ENCODE measurements at places on chromosomes 12 and 14.

GRCh38 chr14:84273181-84273580, 1256.8 kb upstream of the FLRT2 start:
- no peak for DNase-seq

- no peak for DNase-seq
Observed at GRCh38 chr12:93322784-93323183, 54.9 kb upstream of the NUDT4 start.

GRCh38 chr12:3974883-3975282, 101.7 kb upstream of the PARP11 start:
- DNase-seq: no peak

DNA sequence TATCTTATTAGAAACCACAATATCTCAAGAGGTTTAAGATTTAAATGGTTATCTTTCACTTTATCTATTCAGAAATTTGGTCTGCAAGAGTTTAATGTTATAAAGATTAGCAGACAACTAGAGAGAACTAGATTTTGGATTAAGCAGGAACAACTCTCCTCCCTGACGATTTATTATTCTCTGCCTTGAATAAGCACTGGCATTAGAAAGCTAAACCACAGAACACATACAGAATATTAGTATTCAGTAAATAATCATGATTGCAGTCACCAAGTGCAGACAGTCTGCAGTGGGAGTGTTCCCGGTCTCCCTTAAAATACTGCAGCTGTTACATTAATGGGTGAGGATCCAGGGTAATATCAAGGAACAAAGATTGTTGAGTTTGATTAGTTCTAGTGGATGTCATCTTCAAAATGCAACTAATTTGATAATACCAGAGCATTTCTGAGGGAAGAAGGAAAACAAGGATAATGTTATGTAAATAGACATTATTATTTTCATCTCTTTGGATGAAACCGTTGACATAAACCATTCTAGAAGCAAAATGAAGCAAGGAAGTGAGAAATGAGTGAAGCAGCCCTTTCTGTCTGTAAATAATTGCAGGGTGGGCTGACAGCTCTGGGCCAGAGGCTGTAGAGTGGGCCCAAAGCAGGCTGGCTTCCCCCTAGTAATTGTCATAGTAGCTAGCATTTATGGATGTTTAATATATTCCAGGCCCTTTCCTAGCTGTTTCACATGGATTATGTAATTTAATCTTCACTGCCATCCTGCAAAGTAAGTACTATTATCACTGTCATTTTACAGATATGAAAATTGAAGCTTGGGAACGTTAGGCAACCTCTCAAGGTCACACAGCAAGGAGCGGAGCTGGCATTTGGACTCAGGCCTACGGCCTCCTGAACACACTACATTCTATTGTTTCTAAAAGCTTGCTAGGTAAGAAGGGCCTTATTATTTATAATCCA, 79.4 kb downstream of the DYRK2 start:
- no peak for DNase-seq

DNA sequence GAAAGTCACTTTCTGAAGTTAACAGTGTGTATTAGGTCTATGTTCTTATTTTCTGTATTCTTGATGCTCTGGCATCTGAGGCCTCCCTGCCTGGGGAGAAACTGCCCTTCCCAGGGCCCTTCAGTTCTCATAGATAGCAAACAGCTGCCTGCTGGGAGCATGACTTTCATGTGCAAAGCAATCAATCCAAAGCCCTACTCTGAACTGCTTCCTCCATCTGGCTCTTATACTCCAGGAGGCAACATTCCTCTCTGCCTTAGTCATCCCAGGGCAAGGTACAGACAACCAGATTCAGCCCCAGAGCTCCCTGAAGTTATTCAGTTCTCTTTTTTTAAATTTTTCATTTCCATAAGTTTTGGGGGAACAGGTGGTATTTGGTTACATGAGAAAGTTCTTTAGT, 41.7 kb upstream of the RIN3 start:
- DNase-seq: no peak

DNA sequence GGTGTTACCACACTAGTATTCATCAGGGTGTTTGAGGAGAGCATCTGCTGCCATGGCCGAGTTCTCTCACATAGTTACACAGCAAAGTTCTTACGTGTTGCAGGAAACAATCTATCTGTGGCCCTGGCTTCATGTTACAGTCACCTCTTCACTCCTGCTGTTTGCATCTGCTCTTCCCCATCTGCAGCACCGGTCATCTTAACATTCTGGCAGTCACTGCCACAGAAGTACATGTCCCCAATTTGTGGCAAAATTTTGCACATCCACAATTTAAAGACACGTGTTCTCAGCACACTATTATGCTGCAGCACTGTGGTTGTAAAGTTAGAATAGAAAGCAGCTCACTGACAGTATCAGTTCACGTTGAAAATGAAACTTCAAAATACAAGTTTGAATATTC, 23.2 kb downstream of the MAPK1IP1L start:
- no peak for DNase-seq

DNA sequence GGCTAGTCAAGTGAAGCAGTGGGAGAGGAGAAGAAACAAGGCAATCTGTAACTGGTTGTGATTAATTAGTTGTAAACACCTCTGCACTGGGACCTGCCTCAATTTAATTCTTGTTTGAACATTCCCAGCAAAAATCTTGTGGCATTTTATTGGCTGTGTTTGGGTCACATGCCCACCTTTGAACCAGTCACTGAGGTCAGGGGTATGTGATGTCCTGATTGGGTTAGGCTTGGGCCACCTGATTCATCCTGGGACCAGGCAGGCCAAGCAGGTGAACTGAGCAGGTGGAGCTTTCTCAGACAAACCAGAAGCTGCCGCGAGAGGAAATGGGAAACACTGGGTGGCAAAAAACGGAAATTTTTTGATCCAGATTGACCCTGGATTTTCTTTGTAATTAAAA, 72.5 kb downstream of the NEDD1 start:
- DNase-seq: no peak

DNA sequence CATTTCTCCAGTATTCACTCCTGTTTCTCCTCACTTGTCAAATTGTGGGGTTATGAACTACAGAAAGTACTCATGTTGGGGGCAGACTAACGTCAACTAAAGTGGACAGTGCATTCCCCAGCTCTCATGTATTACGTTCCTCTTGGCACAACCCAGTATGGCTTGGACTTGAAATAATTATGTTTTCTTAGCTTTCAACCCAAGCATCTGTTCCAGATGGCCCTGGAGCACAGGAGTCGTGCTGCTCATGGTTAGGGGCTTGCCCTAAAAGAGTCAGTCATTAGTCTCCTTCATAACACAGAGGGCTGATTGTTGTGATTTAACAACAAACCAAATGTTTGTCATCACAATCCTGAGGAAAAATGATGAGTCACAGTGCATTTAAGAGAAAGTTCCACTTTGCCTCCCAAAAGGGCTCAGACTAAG, 154.4 kb downstream of the RPAP3 start:
- DNase-seq: no peak

- DNase-seq: no peak
Observed at GRCh38 chr14:92175811-92176210, 54.0 kb downstream of the CPSF2 start.

GRCh38 chr12:39852346-39852745, 232.7 kb upstream of the ABCD2 start:
- DNase-seq: no peak

- DNase-seq: no peak
Observed at GRCh38 chr12:23576372-23576771, 373.1 kb downstream of the SOX5 start.

- DNase-seq: no peak
Observed at GRCh38 chr12:97555547-97556187, 93.1 kb downstream of the RMST start.

DNA sequence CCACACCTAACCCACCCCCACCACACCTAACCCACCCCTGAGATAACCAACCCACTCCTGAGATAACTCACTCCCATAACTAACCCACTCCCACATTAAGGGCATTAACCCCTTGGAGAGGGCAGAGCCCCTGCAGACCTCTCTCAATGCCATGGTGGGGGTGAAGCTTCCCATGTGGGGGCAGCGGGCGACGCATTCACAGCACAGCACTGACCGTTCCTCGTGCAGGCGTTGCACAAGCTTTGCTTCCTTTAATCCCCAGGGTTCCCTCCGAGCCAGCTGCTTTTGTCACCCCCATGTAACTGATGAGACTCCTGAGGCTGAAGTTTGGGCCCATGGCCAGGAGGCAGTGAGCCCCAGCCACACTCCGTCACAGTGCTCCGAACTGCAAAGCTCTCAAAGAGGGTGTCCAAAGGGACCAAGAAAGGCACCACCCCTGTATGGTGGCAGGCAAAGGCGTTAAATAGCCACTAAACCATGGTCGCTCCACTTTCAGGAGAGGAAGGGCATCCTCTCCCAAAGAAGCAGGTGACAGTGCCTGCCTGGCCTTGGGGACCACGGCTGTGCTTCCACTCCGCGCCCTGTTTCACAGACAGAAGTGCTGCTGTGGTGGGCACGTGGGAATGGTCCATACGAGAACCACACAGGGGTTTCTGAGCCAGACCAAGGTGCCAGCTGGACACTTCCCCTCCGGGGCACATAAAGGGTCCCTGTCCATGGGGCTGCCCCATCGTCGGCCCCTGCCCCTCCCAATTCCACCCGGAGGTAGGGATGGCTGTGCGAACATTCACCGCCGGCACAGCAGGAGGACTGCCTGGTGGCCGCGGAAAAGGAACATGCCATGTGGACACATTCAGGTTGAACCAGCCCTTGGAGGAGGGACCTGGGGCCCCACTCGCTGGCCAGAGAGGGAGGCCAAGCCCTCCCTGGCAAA, 28.3 kb downstream of the GALNT9 start:
- no peak for DNase-seq

- DNase-seq: no peak
Observed at GRCh38 chr14:39755269-39755878, 323.1 kb upstream of the FBXO33 start.

DNA sequence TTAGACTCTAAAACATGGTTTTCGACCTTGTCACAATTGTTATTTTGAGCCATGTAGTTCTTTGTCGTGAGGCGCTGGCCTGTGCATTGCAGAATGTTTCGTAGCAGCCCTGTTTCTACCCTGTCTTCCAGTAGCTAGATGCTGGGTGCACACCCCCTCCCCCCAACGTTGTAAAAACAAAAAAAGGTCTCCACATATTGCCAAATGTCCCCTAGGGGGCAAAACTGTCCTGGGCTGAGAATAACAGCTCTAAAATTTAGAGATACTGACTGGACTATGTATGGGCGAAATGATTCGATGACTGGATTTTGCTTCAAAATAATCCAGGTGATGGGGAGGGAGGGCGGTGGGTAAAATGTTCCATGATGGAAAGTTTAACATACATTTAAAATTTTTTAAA, 126.1 kb upstream of the FUT8 start:
- DNase-seq: no peak

- no peak for DNase-seq
Observed at GRCh38 chr12:3046441-3047200, 30.6 kb upstream of the TSPAN9 start.

- no peak for DNase-seq
Observed at GRCh38 chr12:105814283-105814682, 324.5 kb downstream of the NUAK1 start.

DNA sequence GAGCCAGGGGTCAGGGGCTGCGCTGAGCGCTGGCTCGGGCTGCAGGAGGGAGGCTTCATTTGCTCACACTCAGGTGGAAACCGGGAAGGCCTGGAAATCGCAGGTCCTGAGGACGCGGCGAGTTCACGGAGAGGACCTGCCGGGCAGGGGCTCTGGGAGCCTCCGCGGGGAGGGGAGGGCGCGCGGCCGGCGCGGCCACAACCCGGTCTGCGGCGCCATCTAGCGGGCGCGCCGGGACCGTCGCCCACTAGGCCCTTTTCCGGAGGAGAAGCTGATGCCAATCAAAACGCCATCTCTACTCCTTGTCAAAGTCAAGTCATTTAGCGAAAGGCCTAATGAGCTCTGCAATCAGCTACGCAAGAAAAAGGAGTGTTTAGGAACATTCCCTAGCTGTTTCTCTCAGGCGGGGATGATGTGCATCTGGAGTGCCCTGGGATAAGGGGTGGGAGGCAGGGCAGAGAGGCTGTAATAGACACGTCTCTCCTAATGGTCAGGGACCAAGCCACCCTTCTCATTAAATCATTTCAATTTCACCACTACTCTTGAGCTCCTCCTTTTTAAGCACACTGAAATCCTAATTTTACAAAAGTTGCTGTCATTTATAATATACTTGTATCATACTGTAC, 885.8 kb upstream of the TMEM132C start:
- peak; percentile 29 for DNase-seq

GRCh38 chr14:74843653-74844052, 32.3 kb downstream of the PROX2 start:
- DNase-seq: no peak

- DNase-seq: no peak
Observed at GRCh38 chr12:103401421-103401820, 94.3 kb downstream of the C12orf42 start.

GRCh38 chr14:22607291-22607690, 9.2 kb downstream of the ABHD4 start:
- DNase-seq: no peak

DNA sequence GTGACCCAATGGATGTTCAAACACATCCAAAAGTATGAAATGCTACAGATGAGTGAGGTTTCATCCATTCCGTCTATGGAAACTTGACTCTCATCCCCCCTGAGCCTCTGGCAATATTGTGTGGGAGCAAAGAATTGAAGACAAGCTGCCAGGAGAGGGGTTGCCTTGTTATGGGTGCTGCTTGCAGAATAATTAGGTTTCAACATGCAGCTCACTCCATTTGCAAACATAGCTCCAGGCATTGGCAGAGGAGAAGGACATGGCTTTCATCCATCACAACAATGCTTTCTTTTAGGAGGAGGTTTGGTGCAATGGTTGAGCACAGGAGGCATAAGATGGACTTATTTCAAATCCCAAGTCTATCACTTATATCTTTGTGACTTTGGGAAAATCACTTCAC, 220.7 kb upstream of the SRRM4 start:
- no peak for DNase-seq

GRCh38 chr12:2688381-2688931, 106.3 kb upstream of the FKBP4 start:
- DNase-seq: no peak

DNA sequence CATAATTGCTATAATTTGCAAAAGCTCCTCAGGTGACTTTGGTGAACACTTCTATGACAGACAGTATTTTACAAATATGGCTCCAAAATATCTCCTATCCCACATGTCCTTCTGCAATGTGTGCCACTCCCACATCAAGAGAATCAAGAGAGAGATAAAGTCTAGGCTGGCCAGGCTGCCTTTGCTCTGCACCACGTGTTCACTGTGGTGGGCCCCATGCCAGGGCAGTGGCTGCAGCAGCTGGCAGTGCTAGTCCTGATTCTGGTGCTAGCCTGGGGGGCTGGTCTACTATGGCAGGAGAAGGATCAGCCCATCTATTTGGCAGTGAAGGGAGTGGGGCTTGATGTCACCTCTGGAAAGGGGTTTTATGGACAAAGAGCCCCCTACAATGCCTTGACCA, 86.3 kb downstream of the DRAM1 start:
- DNase-seq: no peak
